ENCODE measurements at places on chromosomes 3 and 15. TPM values are rescaled to one million over a fixed set of nuclear protein-coding genes. Genes with fewer than 3 reads are reported as not detected.

Gene CCRL2
- total RNA-seq: 0.41 TPM

DNA sequence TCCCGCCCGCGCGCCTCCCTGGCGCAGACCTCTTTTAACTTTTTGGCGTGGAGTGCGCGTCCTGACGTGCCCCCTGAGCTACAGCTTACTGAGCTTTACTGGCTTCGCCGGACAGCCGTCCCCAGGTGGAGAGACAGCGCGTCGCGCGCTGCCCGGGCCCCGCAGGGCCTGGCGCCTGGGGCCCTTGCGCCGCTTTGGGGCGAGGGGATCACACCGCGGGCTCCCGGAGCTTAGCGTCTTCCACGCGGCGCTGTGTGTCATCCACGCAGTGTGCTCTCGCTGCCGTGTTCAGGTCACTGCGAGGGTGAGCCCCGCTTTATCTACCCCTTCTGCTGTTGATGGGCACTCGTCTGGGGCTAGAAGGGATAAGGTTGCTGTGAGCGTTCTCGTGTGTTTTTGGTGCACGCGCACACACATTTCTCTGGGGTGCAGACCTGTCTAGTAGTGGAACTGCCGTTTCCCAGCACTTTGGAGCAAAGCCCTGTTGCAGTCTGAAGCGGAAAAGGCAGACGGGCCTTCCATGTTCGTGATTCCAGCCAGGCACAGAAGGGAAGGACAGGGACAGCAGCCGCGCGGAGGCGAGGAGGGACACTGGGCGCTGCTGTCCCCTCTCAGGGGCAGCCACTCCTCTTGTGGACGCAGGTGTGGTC is 33.1 kb upstream of the ALDH1L1 start:
- no peak for DNase-seq

GRCh38 chr3:170809975-170810357 is 60.0 kb downstream of the RPL22L1 start:
- no peak for DNase-seq

DNA sequence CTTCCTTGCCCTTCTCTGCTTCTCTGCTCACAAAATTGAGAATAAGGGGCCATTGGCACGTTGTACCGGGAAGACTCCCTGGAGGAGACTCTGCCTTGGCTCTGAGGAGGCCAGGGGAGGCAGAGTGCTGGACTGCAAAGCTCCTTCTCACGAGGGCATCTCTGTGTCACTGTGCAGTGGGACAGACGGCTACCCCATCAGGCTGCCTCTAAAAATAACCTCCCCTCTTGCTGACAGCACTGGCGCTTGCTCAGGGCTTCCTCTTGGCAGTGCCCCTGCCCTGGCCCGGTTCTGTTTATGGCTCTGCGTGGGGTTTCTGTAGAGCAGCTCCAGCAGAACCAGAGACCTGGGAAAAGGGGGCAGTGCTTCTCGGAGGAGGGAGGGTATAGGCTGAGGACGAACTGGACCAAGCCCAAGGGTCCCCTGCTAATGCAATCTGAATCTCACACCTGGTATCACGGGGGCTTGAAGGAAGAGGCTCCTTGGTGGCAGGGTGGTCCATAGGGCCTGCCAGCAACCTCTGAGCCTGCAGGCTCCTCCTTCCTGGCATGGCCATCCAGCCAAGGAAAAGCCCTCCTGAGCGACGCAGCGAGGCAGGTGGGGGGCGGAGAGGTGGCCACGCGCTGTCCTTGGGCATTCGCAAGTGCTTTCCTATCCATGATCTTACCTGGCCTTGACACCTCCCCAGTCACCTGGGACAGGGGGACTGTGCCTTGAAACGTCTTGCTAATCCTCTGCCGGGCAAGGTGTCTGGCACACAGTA is 63.3 kb upstream of the TLE3 start:
- DNase-seq: no peak

Gene CFAP91
- 7.7 TPM for total RNA-seq

DNA sequence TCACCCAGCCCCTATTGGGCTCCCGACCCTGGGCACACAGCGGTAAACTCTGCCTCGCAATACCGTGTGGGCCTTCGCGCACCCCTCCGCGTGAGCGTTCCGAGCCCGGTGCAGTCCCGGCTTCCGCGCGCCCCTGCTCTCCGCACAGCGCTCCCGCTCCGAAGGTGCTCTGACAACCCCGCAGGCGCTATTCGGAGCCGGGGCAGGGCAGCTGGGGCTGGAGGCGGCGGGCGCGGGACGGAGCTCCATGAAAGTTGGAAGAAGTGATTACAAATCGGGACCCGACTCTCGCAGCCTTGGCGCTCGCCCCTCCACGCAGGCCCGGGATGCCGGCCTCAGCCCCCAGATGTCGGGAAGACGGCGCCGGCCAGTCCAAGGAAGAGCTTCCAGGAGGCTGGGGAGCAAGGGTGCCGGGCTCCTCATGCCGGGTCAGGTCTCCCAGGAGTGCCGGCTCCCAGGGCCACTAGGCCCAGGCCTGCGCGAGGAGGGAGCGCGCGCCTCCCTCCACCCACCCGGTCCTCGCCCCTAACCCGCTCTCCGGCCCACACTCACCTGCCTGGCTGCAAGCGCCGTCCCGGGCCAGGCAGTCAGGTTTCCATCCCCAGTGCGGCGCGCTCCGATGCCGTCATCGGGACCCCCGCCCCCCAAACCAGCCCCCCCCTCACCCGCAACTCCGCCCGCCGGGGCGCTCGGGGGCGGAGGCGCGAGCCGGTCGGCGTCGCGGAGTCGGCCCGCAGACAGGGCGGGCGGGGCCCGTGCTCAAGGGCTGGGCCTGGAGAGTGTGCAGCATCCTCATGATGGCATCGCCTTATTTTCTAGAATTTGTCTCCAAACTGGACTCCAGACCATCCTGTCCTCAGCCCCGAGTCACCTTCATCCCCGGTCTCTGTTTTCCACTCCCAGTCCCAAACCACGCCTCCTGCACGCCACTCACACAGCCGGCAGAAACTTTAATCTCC is at the start of gene KIF7:
Gene KIF7 (minus strand): TSS at position 621 of the 959 bp plus-strand sequence. CDS start 2,537 bp downstream, outside the sequence.
- peak; percentile 61 for DNase-seq

- DNase-seq: no peak
Observed at GRCh38 chr3:170267793-170268192, 45.6 kb downstream of the PRKCI start.

Gene CADPS
- total RNA-seq: 270 TPM

DNA sequence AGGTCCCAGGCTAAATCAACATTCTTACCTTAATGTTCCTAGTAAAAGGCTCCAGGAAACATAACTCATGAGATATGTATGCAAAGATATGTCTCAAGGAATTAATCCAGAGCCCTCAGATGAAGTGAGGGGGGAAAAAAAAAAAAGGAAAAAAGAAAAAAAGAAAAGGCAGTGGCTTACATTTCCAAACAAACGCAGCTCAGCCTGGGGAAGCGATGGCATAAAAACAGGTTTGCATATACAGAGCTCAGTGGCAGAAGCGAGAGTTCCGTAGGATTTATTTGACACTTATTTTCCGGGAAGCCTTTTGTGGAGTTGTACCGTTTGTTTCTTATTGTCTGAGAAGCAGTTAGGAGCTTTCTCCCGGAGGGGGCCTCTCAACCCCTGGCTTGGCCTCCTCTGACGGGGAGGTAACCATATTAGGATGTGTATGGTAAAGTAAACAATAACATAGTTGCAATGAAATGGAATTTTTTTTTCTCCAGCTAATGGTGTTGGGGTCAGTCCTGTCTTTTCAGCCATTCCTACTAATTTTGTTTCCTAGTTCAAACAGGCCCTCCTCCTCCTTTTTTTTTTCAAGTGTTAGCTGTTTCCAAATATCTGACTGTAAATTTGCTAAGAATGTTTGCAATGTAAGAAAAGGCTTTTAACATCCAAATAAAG is 338.6 kb downstream of the FOXP1 start:
- DNase-seq: no peak

GRCh38 chr15:69045802-69046201 is 31.3 kb downstream of the NOX5 start:
- no peak for DNase-seq

DNA sequence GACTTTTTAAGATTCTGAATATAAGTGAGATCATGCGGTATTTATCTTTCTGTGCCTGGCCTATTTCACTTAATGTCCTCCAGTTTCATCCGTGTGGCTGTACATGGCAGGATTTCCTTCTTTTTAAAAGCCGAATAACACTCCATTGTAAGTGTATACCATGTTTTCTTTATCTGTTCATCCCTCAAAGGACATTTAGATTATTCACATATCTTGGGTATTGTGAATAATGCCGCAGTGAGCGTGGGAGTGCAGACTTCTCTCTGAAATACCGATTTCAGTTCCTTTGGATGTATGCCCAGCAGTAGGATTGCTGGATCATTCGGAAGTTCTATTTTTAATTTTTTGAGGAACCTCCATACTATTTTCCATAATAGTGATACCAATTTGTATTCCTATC is 136.1 kb downstream of the APBA2 start:
- no peak for DNase-seq

DNA sequence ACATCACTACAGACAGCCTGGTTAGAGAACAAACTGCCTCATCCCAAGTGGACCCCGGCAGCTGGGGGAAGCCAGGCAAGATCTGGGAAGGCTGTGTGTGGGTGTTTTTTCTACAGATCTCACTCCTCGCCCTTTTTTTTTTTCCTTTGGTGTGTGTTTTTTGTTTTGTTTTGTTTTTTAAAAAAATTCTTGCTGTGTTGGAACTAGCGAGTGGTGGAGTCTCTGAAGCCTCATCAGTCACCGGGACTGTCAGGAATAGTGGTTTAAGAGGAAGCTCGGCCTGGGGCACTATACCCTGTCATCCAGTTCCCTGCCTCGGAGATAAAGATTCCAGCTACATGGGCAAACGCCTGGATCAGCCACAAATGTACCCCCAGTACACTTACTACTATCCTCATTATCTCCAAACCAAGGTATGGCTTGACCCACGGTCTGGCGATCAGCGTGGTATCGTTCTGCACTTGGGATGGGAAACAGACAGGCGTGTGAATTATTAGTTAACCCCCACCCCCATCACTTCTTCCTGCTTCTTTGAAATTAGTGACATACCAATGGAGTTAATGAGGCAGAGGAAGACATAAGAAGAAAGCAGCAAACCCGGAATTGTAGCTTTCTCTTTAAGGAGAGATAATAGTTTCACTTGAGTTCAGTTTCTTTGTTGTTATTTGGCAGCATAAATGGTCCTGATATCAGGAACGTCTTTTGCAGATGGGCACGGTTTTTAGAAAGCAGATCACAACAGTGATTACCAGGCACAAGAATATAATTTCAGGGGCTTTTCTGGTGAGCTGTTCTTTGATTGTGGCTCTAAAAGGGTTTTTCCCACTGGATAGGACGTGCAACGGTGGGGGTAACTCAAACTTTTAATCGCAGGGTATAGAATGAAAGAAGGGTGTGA is 722 bp downstream of the RBMS3 start:
- DNase-seq: no peak

DNA sequence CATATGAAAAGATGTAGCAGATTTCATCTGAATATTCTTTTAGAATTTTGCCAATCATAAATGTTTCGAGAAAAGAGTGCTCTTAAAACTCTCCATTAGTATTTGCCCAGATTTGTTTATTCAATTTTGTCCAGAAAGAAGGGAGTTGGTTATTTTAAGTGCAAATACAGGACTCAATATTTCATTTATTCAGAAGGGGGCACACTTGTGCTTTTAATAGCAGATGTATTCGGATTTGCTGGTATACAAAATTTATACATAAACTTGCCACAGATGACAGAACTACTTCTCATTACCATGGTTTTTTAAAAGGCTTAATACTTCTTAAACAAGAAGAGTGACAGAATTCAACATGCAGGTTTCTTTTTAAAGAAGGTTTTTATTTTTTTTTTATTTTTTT is 69.8 kb upstream of the GRM7 start:
- DNase-seq: no peak

- DNase-seq: no peak
Observed at GRCh38 chr15:78727561-78727960, 83.7 kb downstream of the ADAMTS7 start.
